ENCODE measurements at places on chromosomes 12 and 14.

- DNase-seq, result no peak
These were observed 133.8 kb upstream of the MGAT4C start for GRCh38 chr12:86389949-86390348.

DNA sequence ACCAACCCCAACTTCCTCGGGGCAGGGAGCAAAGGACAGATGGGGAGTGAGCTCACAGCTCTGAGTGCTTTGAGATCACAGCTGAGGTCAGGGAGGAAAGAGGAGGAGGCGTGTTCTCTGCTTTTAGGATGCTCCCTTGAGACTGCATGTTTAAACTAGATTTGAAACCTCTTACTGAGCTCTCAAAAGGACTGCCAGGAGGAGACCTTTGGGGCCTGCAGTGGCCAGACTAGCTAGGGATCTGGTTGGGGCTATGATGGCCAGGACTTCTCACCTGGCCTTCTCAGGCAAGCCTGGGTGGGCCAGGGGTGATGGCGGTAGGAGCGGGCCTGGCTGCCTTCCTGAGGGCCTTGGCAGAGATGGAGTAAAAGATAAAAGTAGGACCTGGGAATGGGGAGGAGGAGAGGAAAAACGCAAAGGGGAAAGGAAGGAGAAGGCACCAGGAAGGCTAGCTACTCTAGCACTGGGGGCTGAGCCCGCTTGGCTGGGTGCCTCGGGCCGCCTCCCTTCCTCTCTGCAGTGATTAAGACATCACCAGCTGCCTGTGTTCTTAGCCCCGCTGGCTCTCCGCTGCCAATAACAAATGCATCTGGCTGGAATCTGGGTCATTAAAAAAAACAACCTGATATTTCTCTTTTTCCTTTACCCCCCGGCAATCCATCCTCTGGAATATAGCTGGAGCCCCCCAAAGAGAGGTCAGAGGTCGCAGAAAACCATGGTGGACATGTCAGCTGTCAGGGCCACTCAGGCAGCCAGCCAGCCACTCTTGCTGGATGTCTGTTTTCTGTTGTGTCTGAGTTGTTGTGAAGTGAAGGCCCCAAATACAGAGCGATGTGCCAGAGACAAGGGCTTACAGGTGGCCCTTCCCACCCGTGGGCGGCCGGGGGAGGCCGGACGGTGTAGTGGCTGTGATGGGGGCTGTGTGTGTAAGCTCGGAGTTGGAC lies 141.3 kb downstream of the TSPAN9 start:
- no peak for DNase-seq

GRCh38 chr14:20667957-20668356 lies 16.4 kb upstream of the RNASE4 start:
- peak; percentile 43 for DNase-seq

- peak; percentile 82 for DNase-seq
These were observed 1.2 kb upstream of the PTGER2 start for GRCh38 chr14:52312931-52313355.

- DNase-seq, result peak; percentile 63
These were observed 38.3 kb upstream of the PNMA1 start for GRCh38 chr14:73752297-73752992.

GRCh38 chr12:50848963-50849362 lies 6.2 kb downstream of the TMPRSS12 start:
- no peak for DNase-seq

DNA sequence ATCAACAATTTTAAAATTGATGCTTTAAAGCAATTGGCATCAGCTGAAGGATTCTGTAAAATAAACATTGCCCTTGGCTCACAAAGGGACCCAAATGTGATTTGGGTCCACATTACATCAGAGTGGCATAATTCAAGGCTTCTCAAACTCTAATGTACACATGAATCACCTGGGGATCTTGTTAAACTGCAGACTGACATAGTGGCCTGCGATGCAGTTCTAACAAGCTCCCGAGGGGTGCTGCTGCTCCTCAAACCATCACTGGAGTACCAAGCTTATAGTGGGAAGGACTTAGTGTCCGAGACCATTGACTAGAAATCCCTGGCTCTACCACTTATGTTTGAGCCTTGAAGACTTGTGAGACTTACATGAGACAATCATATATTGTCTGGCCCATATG lies 31.8 kb upstream of the DNM1L start:
- no peak for DNase-seq

DNA sequence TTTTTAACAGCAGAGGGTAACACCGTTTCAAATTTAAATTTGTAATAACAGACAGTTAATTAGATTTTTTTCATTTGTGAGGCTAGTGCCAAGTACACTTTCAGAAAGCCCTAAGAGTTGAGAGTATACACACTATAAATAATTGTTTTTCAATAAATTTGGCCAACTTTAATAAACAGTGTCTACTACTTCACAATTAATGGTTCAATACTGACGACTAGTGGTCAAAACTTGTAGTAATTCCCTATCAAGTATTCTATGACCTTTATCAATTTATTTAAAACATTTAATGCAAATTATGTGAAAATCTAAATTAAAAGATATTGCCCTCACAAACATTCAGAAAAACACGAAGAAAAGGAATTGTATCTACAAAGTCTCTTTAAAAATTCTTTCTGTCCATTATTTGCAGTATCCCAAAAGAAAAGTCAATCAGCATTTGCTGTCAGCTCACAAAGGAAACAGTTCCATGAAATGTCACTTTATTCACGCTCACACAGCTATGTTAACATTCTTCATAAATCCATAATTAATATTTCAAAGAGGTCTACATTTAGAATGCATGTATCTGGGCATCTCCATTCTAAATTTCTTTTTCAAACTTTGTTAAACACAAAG lies 91.2 kb downstream of the CEP128 start:
- peak; percentile 69 for DNase-seq

- peak; percentile 5 for DNase-seq
These were observed 98.4 kb downstream of the GTF2A1 start for GRCh38 chr14:81122326-81122725.

- DNase-seq, result no peak
These were observed 171.6 kb upstream of the PDE3A start for GRCh38 chr12:20196767-20197166.

DNA sequence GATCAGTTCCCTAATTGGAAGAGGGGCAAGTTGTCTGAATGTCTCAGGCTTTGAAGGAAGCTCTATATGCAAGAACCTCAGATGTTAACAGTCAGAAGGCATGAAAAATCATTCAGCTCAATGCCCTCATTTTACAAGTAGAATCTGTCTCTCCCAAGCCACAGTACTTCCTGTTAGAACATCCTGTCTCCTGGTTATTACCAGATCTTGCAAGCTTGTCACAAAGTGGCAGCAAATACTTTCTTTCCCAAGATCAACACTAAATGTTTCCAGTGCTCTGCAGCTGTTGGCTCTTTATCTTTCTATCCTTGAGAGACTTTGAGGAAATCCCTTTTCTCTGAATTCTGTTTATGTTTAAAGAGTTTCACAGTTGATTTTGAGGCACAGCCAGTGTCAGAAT lies 235.5 kb downstream of the AKAP6 start:
- no peak for DNase-seq

- peak; percentile 81 for DNase-seq
These were observed 12.6 kb upstream of the WNT5B start for GRCh38 chr12:1616233-1617066.

DNA sequence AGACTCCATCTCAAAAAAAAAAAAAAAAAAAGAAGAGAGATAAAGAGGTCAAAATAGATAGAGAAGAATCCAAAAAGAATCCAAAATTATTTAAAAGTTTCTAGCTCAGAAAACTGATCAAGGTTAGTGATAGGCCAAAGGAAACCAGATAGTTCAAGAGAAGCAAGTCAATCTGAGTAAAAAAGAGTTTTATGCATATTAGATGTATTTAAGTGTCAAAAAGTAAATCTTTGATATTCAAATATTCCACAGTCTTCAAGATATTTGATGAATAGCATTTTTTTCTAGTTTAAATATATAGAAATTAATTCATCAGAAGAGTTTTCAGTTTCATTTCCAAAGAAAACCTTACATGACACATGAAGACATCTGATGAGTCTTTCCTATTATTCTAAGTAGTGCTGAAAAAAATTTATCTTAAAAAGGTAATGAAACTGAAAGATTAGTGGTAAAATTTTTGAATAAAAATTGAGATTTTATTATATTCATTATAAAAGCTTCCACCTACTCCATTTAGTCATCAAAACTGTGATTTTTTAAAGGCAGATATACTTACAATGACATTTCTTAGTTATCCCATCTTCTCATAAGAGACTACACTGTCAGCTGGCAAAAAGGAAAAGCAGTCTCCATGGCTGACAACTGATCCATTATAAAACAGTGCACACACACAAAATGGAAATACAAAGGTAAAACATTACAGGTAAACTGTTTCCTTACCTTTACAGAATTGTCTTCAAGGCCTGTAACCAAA lies 68.6 kb downstream of the RPS6KA5 start:
- no peak for DNase-seq

- no peak for DNase-seq
These were observed 1.1 kb downstream of the ATXN3 start for GRCh38 chr14:92105073-92105892.

GRCh38 chr12:63445224-63445880 lies 222.9 kb downstream of the DPY19L2 start:
- DNase-seq, result no peak

DNA sequence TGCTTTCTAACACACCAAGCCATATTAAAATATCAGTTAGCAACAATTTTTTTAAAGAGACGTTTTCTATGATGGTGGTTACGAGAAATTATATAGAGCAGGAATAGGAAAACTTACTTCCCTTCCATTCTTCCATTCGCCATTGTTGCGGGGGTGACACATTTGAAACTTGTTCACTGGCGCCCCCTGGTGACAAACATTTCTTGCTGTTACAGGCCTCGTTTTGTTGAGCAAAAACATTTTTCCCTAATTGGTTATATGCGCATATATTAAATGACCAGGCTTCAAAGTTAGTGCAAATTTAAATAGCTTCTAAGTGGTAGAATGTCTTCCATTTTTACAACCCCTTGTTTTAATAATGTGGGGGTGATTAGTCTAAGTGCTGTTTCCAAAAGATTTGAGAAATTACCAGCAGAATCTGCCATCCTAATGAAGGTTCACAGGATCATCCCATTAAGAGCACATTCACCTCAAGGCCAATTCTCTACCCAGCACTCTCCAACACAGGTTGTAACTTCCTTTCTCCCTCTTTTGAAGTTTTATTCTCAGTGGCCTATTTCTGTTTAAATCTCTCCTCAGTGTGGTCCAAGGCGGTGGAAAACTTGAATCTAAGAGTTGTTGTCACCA lies 1124.7 kb downstream of the FLRT2 start:
- peak; percentile 53 for DNase-seq

GRCh38 chr12:75558287-75558686 lies 46.9 kb upstream of the KRR1 start:
- no peak for DNase-seq

- DNase-seq, result no peak
These were observed 136.2 kb upstream of the PDZRN4 start for GRCh38 chr12:41051954-41052353.

DNA sequence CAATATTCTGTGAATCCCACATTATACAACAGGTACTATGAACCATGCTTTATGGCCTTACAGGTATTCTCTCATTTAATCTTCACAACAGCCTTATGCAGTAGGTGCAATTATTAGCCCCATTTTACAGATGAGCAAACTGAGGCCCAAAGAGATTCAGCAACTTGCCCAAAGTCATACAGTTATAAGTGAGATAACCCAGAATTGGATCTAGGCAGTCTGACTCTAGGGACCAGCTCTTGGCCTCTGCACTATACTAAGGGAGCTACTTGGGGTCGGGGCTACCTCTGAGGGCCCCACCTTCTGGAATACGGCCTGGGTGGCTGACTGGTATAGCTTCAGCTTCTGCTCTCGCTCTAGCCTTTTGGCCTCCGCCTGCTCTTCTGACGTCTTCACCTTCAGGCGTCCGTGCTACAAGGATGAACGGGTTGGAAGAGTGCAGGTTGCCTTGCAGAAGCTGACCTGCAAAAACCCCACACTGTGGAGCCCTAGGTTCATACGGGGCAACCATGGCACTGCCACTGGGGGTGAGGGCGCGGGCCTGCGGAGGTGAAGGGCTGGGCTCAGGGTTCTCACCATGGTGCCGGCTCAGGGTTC lies 762 bp downstream of the RABGGTA start:
- DNase-seq, result no peak

GRCh38 chr14:82046512-82047226 lies 513.0 kb upstream of the SEL1L start:
- DNase-seq, result no peak

DNA sequence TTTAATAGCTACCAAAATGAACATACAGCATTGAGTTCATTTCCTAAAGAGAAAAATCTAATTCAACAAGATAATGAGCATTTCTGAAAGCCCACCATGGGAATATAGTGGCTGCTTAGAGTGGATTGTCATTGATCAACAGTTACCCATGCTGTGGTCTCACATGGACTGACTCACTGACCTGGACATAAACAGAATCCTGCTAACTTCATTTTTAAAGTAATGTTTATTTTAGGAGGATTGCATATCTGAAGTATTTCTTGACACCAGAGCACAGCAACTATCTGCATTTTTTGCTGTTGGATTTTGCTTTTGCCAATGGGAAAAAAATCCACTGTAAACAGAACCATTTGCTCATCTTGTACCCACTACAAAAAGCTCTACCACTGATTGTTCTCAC lies 71.7 kb downstream of the KCNC2 start:
- DNase-seq, result no peak

DNA sequence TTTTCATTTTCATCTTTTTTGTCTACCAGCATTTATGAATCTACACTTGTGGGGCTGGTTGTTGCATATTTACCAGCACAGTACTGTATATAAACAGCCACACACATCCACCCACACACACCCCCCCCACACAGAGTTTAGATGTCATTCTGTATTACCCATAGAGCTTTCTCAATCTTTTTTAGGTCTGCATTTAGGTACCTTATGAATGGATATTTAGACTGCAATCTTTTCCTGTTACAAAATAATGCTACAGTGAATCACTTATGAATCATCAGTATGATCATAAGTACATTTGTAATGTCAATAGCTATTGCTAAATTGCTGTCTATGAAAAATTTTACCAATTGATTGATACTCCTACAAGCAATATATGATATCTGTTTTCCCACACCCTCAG lies 67.3 kb upstream of the STK38L start:
- peak; percentile 86 for DNase-seq

DNA sequence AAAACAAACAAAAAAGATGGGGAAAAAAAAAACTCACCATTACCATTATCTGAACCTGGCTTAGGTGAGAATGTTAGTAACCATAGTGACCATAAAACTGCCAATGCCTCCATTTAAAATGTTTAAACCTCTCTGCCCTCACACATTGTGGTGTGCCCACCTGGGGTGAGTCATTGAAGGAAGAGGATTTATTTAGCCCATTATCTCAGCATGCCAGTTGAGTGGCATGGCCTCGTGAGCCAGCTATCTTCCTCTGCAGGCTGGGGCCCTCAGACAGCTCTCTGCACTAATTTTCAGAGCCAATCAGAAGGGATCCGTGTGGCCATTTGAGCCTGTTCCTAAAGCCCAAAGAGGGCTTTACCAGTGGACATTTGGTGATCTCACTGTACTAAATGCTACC lies 81.8 kb upstream of the CCDC198 start:
- no peak for DNase-seq

DNA sequence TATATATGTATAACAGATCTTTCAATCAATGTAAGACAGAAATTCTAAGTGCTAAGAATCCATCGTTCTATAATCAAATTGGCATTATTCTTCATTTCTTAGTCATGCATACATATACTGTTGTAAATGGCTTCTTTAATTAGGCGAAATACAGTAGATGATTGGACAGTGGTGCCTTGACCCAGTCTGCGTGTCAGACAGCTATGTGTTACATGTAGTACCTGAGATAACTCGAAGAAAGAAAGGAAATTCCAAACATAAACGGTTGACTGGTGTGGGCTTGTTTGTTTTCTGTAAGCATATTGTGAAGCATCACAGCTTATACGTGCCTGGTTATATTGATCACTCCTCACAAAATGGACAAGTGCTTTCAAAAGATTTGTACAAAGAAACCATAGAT lies 210.5 kb downstream of the ETNK1 start:
- DNase-seq, result no peak

All from suppressor macrophage treated with lipopolysaccharide for 1 hour (primary cell).